ENCODE measurements at places on chromosomes 7 and 10. TPM values are rescaled to one million over a fixed set of nuclear protein-coding genes. Genes with fewer than 3 reads are reported as not detected.
A peak's percentile ranks its signal among the peaks of the same experiment; 100 is the strongest.

Gene NCF1
- total RNA-seq = not detected

DNA sequence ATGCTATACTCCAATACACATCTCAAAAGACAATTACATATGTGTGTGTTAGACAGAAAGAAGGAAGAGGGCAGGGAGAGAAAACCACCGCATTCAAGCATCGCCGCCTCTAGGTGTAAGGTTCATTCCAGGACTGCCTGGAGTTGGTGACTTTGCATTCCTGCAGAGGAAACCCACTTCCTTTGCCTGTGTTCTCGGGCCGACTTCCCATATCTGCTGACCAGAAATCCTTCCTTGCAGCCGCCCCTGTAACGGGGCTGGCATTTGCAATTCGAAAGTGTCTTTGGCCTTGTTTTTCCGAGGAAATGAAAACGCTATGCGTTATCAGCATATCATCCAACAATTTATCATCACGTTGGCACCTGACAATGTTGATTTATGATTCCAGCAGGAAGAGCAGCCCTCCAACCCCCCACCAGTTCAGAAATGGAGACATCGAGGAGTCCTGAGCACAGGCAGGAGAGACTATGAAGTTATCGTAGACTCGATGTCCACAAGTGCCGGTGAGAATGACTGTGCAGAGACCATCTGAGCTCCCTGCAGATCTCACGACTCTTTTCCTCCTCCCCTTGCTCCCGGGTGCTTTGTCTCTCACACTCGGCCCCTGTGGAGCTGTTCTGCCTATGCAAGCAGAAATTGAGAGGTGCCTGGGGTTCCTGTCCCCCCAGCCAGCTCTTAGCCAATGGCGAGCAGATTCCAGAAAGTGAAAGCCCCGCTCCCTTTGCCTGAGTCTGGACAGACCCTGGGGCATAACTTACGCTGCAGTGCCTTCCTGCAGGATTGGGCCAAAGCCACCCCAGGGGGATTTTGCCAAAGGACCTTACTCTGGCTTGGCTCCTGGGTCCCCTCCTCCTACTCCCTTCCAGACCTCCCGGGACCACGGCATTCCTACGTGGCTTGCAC is 68.9 kb upstream of the FOXK1 start:
- H3K4me1 ChIP-seq = peaks cover 14% of the 10 kb centered on the region

GRCh38 chr10:33930079-33930478 is 595.6 kb upstream of the NRP1 start:
- H3K36me3 ChIP-seq = no peaks in the 10 kb centered on the region
- H3K4me1 ChIP-seq = no peaks in the 10 kb centered on the region
- H3K27ac ChIP-seq = no peak overlapping the region
- no peak overlapping the region for H3K4me3 ChIP-seq
- H3K27me3 ChIP-seq = no peaks in the 10 kb centered on the region
- no peak for DNase-seq

- DNase-seq = no peak
- H3K36me3 ChIP-seq = no peaks in the 10 kb centered on the region
- H3K4me3 ChIP-seq = no peak overlapping the region
- no peak overlapping the region for H3K27ac ChIP-seq
- no peaks in the 10 kb centered on the region for H3K4me1 ChIP-seq
- H3K27me3 ChIP-seq = peaks cover under 1% of the 10 kb centered on the region
Observed at GRCh38 chr7:101650579-101651081, 21.5 kb upstream of the MYL10 start.

DNA sequence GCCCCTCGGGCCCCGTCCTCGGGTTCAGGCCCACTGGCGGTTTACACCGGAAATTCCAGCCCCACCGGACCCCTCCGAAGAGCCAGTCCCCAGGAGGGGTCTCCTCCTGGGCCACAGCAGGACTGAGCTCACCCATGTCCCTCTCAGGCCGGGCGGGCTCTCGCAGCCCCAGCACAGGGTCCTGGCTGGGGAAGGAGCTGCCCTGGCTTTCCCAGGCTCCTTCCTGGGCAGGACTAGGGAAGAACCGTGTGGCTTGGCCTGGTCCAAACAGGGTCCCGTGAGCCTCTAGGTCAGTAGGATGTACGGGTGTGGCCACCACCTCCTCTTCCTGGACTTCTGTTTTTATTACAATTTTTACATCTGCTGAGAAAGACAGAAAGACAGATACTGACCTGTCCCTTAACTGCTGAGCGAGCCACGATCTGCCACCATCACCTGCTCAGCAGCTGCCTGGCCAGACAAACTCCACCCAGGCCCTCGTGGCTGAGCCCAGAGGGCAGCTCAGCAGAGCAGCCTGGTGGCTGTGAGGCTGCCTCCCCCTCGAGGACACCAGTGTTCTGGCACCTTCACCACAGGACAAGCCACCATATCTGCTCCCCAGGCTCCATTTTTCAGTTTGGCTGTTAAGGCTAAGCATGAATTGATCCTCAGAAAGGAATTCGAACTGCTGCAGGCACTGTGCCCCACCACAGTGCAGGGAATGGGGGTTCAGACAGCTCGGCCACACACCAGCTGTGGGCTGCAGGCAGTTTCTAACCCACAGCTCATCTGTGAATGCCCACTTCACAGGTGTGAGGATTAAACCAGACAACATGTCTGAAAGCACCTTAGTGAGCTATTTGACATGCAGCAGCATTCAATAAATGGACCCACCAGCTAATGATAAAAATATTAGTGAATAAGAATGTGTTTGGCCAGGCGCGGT is 14.5 kb upstream of the ZNF777 start:
- H3K4me3 ChIP-seq = no peak overlapping the region
- H3K4me1 ChIP-seq = no peaks in the 10 kb centered on the region
- H3K27me3 ChIP-seq = no peaks in the 10 kb centered on the region
- H3K27ac ChIP-seq = no peak overlapping the region
- no peak for DNase-seq

GRCh38 chr7:30142710-30143109 is 7.9 kb downstream of the MTURN start:
- H3K27ac ChIP-seq = no peak overlapping the region
- H3K4me1 ChIP-seq = peaks cover 15% of the 10 kb centered on the region
- no peak overlapping the region for H3K4me3 ChIP-seq
- DNase-seq = peak; percentile 74
- no peaks in the 10 kb centered on the region for H3K36me3 ChIP-seq
- no peaks in the 10 kb centered on the region for H3K27me3 ChIP-seq

DNA sequence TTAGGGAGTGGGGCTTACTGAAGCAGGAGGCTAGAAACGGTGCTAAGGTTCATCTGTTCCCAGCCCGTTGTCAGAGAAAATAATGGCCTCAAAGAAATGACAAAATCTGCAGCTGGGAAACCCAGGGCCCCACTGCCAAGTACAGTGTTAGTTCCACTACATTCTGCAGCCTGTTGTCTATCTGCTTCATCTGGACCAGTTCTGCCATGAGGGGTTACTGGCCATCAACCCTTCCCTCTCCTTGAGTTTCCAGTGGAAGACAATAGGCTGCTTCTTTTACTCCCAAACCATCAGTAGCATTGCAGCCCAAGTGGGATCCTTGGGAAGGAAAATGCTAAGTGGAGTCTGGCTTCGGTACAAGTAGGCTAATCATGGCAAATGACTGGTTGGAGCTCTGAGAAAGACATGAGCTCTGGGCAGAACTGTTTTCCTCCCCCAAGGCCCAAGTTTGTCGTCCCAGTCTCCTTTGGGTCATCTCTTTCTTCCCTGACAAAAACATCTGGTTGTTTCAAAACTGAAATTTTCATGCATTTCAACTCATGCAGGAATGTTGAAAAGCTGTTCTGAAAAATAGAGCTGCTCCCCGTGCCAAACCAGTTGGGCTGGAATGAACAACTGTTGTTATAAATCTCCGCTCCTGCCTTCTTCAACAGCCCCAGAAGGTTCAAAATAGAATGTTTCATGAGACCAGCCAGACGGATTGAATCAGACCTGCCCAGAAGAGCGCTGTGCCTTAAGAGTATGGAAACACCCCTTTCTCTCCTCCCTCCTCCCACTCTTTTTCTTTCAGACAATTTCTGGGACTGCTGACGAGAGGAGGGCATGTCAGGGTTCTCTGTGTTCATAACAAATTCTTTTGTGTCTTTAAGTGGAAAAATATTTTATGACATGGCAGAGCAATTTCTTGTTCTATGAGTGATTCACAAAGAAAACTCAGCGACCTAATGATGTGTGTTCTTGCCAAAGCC is 116.6 kb downstream of the RAB18 start:
- H3K36me3 ChIP-seq = no peaks in the 10 kb centered on the region
- no peak overlapping the region for H3K4me3 ChIP-seq
- H3K27ac ChIP-seq = no peak overlapping the region
- H3K4me1 ChIP-seq = no peaks in the 10 kb centered on the region
- H3K27me3 ChIP-seq = no peaks in the 10 kb centered on the region

GRCh38 chr7:51019191-51019844 is 236.6 kb upstream of the GRB10 start:
- peak overlapping the region; percentile 43 for H3K27ac ChIP-seq
- no peaks in the 10 kb centered on the region for H3K36me3 ChIP-seq
- H3K27me3 ChIP-seq = peaks cover 3% of the 10 kb centered on the region
- no peak overlapping the region for H3K4me3 ChIP-seq

DNA sequence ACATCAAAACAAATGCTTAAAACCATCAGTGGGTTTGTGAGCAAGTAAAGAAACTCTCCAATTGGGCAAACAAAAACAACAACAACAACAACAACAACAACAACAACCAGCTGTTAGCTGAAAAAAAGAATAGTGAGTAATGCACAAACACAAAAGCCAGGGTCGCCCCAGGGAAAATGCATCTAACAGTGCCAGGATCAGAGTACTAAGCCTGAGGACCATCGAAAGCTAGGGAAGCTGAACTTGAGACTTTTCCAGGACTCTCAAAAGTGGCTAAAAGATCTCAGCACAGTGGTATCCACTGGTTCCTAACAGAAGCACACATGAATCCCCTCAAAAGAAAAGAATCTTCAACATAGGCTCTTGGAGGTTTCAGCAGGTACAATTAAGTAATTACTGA is 83.3 kb downstream of the CPXM2 start:
- no peak for DNase-seq
- no peaks in the 10 kb centered on the region for H3K4me1 ChIP-seq
- H3K27ac ChIP-seq = no peak overlapping the region

Gene GPC2
- 7.6 TPM for total RNA-seq

DNA sequence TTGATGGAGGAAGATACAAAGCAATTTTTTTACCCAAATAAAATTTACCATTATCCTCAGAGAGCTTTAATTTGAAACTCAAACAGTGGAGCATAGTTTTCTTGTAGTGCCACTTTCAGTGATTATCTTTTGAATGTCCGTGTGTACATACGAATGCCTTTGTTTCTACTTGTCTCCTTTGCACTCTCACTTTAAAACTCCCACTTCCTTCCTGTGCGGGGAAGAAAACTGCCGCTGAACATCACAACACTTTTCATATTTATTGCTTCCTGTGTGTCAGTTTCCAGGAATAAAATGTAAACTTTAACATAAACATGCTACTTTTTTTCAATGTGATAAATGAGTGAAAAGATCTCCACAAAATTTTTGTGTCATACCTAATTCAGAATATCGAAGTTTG is 102.4 kb downstream of the SEMA3A start:
- no peaks in the 10 kb centered on the region for H3K36me3 ChIP-seq
- H3K4me3 ChIP-seq = no peak overlapping the region
- H3K27ac ChIP-seq = no peak overlapping the region
- no peaks in the 10 kb centered on the region for H3K27me3 ChIP-seq
- no peak for DNase-seq

Gene BTBD16
- not detected for total RNA-seq

GRCh38 chr10:126854726-126855495 is 50.3 kb upstream of the DOCK1 start:
- no peaks in the 10 kb centered on the region for H3K36me3 ChIP-seq
- H3K4me1 ChIP-seq = no peaks in the 10 kb centered on the region
- DNase-seq = no peak
- H3K4me3 ChIP-seq = no peak overlapping the region
- H3K27me3 ChIP-seq = peaks cover 6% of the 10 kb centered on the region

Gene UCMA
- not detected for total RNA-seq

Gene TMEM139
- total RNA-seq = not detected

Gene ICA1
- 8.0 TPM for total RNA-seq
